ENCODE measurements at places on chromosomes 11 and 22.

DNA sequence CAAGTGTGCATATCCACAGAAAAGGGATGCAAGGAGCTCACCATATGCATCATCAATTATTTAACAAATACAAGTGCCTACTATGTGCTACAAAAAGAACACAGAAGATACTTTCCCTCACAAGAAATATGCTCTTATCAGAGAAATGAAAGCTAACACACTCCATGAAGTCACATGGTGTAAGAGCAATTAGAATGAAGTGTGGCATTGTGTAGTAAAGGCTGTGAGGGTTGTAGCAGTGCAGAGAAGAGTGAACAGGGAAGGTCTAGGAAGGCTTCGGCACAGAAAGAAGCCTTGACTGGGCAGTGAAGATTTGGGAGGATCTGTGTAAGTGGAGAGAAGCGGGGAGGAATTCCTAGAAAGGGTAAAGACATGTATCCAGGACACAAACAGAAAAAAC, 22.5 kb downstream of the PPP2R1B start:
- no peak for DNase-seq

GRCh38 chr11:127059750-127060149, 59.2 kb upstream of the KIRREL3 start:
- peak; percentile 22 for DNase-seq

- no peak for DNase-seq
Measured at GRCh38 chr11:125946712-125947418, 1.0 kb downstream of the VSIG10L2 start.

- no peak for DNase-seq
Measured at GRCh38 chr22:31099386-31099785, 8.0 kb downstream of the SELENOM start.

GRCh38 chr22:38074181-38075104, 9.5 kb downstream of the SLC16A8 start:
- DNase-seq, result no peak

GRCh38 chr11:100689141-100689540, 2.1 kb downstream of the ARHGAP42 start:
- peak; percentile 35 for DNase-seq

- no peak for DNase-seq
Measured at GRCh38 chr11:96949464-96949863, 559.7 kb downstream of the JRKL start.

- peak; percentile 7 for DNase-seq
Measured at GRCh38 chr22:42317008-42317407, 46.6 kb upstream of the TCF20 start.

DNA sequence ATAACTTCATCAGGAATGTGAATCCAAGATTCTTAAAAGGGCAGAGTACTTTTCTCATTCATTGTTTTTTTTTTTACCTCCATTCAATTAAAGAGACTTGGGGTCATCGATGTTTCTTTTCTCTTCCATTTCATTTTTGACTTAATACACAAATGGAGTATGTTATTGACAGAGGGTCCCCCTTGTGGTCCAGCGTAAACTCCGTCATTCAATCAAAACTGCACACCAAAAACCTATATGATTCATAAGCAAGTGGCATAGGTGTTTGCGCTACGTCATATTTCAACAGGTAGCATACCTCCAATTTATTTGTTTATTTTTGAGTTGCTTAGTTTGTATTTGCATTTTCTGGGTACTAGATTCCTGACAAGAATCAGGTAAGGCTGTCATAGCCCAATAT, 12.7 kb upstream of the FOLH1 start:
- DNase-seq, result no peak

- DNase-seq, result no peak
Measured at GRCh38 chr11:63920939-63921417, 4.0 kb upstream of the RCOR2 start.

GRCh38 chr11:116736763-116737162, 36.0 kb downstream of the BUD13 start:
- peak; percentile 13 for DNase-seq

DNA sequence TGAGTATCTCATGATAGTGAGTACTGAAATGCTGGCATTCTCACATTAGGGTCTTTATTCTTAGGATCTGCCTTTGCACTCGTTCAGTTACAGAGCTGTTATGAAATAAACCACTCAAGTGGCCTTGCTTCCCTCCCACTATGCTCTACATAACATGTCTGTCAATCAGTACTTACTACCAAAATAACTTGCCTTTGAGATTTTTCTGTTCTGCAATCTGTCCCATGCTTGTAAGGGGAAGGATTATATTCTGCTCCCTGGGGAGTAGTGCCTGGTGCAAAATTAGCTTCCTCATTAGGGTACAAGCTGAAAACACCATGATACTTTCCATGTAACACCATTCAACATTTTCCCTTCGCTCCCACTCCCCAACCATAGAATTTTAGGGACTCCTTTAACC, 1.9 kb upstream of the GRAP2 start:
- no peak for DNase-seq

- DNase-seq, result no peak
Measured at GRCh38 chr11:61784506-61784805, 7.9 kb downstream of the TMEM258 start.

DNA sequence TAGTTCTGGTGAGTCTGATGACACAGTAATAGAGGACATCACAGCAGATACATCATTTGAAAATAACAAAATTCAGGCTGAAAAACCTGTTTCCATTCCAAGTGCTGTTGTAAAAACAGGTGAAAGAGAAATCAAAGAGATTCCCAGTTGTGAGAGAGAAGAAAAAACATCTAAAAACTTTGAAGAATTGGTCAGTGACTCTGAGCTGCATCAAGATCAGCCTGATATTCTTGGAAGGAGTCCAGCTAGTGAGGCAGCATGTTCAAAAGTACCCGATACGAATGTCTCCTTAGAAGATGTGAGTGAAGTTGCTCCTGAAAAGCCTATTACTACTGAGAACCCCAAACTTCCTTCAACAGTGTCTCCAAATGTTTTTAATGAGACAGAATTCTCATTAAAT, 38.7 kb downstream of the RTN3 start:
- no peak for DNase-seq

- DNase-seq, result no peak
Measured at GRCh38 chr22:40443732-40444131, 73.3 kb downstream of the SGSM3 start.

- DNase-seq, result no peak
Measured at GRCh38 chr11:8558436-8558835, 35.6 kb downstream of the STK33 start.

- DNase-seq, result no peak
Measured at GRCh38 chr11:102280245-102280833, 36.9 kb upstream of the BIRC3 start.

- peak; percentile 75 for DNase-seq
Measured at GRCh38 chr11:79441461-79441875, 638 bp upstream of the TENM4 start.

- DNase-seq, result no peak
Measured at GRCh38 chr11:32838505-32839274, 9.0 kb downstream of the PRRG4 start.

GRCh38 chr11:35359321-35360054, 59.9 kb downstream of the SLC1A2 start:
- DNase-seq, result no peak

GRCh38 chr11:44199816-44200215, 104.3 kb downstream of the EXT2 start:
- no peak for DNase-seq

DNA sequence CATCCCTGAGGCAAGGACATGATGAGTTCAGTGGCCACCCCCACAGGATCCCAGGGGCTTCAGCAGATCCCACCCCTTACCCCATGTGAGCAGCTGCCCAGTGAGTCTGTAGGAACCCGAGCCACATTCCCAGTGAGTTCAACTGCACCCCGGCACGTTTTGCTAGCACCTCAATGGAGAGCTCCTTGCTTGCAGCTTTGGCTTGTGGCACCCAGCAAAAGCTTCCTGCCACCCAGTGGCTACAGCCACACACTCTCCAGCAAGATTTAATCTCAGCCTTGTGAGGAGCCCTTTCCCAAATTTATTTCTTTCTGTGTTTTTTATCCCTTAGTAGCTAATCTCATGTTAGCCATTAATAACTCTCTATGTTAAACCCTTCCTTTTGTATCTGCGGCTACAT, 4.0 kb downstream of the SAA1 start:
- no peak for DNase-seq

- peak; percentile 42 for DNase-seq
Measured at GRCh38 chr11:11324090-11324489, 29.0 kb downstream of the CSNK2A3 start.

DNA sequence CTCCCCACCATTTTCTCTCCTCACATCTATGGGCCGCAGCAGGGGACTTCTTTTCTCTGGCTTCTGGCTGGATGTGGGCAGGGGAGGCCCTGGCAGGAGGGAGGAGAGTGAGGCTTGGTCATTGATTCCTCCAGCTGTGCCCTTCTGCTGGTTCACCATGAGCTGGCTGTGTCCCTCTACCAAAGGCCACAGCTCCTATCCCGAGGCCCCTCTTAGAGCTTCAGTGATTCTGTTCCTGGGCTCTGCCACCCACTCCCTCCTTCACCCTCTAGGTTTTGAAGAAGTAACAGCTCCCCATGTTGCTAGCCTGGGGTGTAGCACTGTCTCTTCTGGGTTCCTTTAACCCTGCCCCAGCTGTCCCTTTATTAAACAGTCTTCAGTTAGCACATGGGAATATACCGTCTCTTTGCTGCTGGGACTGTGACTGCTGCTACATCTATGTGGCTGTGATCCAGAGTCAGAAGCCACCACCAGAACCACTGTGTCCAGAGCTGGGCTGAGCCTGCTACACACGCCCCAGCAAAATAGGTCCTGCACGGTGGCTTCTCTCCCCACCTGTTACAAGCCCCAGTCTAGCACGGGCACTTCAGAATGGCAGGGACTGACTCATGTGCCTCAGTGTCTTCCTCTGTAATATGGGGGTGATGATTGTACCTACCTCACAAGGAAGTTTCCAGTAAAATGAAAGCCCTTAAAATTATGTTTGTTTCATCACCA, 578 bp upstream of the PARVG start:
- DNase-seq, result no peak

- DNase-seq, result no peak
Measured at GRCh38 chr11:125299061-125299615, 134.6 kb downstream of the PKNOX2 start.

DNA sequence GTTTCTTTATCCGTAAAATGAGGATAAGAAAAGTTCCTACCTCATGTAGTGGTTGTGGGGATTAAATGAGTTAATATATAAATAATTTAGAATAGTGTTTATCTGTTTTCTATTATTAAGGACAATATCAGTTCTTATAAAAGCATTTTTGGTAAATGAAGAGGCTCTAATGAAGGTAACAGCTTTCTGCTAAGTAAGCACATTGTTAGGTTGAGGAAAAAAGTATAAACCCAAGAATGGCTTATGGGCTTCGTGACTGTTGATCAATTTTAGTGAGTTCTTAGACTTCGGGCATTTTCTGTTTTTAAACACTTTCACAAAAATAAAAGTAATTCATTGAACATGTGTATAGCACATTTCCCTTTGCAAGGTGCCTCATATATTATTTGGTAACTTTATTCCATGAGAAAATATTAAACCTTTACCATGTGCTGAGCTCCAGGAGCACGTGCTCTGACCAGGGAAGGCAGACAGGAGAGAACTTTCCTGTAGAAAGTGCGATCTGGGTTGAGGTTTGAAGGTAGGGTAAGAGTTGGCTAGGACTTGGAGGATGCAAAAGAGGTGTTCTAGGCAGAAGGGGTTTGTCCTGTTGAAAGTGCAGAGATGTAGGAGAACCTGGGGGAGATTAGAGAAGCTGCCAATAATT, 11.3 kb upstream of the OR9Q2 start:
- DNase-seq, result no peak

- DNase-seq, result no peak
Measured at GRCh38 chr22:26514419-26515161, 2.3 kb upstream of the TFIP11 start.

DNA sequence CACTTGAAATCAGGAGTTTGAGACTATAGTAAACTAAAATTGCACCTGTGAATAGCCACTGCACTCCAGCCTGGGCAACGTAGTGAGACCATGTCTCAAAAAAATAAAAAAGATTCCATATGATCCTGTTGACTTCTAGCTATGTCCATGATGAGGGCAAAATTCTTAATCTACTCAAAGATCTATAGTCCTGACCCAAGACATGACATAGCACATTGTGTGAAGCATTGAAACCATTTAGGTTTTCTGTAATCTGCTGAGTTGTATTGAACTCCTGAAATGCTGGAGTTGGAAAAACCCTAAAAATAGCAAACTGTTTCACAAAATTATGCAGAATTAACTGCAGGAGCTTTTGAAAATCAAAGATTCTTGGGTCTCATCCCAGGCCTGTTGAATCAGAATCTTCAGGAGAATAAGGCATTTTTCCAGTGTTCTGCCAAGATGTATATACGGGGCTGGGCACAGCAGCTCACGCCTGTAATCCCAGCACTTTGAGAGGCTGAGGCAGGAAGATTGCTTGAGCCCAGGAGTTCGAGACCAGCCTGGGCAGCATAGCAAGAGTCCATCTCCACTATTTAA, 29.8 kb upstream of the LDHA start:
- no peak for DNase-seq

- no peak for DNase-seq
Measured at GRCh38 chr11:104979839-104980238, 11.5 kb upstream of the CASP4 start.

DNA sequence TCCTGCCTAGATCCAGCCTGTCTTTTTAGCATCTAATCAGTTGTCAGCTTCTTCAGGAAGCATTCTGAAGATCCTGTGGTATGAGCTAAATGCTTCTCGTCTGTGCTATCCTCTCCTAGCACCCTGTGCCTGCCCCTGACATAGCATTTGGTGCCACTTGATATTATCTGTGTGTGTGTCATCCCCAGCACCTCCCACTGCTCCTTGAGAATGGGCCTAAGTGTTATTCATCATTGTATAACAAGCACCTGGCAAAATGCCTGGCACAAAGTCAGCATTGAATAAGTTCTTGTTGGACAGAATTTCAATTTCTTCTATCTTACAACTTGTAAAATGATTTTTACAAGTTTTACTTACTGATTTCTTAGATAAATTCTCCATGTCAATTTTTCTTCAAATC, 28.1 kb upstream of the OLFML1 start:
- peak; percentile 39 for DNase-seq

DNA sequence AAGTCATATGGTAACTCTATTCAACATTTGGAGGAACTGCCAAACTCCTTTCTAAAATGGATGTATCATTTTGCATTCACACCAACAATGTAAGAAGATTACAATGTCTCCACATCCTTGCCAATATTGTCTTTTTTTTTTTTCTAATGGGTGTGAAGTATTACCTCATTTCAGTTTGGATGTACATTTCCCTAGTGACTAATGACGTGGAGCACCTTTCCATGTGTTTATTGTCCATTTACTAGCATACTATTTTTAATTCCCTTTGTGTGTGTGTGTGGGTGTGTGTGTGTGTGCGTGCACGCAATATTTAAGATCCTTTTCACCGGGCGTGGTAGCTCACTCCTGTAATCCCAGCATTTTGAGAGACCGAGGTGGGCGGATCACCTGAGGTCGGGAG, 62.7 kb downstream of the APOL3 start:
- no peak for DNase-seq
